Epithelial cell of esophagus (primary cell): ENCODE measurements at places on chromosomes 5 and 9.

GRCh38 chr9:2336055-2336454, 285.5 kb upstream of the VLDLR start:
- peak; percentile 21 for DNase-seq

DNA sequence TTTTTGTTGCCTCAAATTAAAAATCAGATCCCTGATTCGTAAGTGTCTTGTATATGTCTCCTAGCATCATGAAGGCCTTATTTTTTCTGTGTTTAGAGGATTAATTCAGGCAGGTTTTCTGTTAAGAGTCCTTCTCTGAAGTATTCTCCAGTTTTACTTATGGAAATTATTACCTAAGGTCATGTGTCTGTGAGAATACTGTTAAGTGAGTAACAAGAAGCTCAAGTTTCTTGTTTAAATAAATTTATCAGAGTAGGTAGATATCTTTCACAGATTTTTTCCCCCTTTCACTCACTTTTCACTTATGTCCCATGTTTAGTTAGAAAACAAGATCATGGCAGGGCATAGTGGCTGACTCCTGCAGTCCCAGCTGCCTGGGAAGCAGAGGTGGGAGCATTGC, 233.6 kb downstream of the KDM4C start:
- no peak for DNase-seq

DNA sequence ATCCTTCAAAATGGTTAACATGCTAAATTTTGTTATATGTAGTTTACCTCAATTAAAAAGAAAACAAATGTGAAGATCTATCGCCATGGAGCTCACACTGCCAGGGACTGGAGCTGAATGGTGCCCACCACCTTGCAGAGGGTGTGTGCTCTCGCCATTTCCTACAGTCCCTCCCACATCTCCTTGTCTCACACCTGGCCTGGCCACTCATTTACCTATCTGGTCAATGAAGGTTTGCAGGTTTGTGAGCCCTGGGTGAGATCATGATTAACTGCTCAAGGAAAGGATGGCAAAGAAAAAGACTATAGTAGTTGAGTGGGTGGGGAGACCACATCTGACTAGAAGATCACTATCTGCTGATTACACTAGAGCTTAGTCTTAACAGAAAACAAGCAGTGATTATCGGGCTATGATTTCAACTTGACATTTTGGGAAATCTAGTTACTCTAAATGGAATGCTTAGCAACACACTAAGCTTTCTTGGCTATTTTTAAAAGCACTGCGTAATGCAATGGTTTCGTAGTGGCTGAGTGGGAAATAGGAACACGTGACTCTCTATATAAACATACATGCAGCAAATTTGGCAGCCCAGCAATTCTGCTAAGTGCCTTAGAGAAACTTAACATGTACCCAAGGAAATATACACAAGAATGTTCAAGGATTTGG, 27.3 kb downstream of the PUM3 start:
- DNase-seq: peak; percentile 35

- peak; percentile 96 for DNase-seq
These were observed 218.7 kb downstream of the TRPM3 start for GRCh38 chr9:70902692-70903131.

DNA sequence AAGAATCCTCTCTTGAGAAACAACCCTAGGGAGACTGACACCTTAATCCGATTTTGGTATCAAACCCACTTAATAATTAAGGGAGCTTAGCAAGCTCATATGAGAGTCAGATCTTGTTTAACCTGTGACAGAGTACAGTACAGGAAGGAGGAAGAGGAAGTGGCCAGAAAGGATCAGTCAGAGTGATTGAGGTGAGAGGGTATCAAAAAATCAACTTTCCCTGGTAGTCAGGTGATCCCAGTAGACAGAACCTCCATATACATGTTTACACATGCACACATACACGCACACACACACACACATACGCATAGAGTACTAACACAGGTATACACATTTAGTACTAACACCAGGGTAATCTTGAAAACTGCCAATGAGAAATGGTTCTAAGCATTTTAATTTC, 56.8 kb downstream of the GLIS3 start:
- DNase-seq: no peak
